ENCODE measurements at places on chromosomes 2 and 18.

GRCh38 chr2:11553661-11554398, 20.0 kb downstream of the GREB1 start:
- no peak for DNase-seq

GRCh38 chr18:44654573-44654972, 26.1 kb upstream of the SETBP1 start:
- DNase-seq, result no peak

GRCh38 chr2:86822668-86823345, 32.1 kb upstream of the CD8A start:
- DNase-seq, result no peak

DNA sequence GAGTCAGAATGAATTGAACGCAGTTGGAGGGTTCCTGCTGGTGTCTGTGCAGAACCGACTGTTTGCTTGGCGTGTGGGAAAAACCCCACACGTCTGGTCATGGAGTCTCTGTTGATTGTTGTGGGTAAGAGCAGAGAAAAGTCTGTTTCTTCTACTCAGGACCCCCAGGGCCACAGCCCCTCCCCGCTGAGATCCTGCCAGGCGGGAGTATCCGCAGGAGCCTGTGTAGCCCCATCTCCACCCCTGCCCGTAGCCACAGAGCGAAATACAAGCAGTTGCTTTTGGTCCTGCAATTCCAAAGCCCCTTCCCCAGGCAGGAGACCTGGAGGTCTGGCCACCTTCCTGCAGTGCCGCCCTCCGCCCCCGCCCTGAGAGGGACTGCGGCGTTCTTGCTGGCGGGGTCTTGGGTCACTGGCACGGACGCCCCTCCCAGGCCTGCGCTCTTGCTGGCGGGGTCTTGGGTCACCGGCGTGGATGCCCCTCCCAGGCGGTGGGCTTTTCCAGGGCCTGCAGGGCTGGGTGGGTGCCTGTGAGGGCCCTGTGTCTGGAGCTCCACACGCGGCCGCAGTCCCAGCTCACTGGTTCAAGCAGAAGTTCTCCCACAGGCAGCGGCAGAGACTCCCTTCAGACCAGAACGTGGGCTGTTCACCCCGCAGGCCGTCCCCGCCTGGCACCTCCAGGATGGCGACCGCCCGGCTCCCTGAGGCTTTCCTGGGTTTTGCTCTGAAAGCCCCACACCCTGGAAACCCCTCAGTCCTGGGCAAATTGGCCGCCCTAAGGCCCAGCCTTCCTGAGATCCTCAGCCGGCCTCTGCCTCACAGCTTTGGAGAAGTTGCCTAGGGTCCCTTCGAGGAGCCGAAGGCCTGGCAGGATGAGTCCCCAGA, 76.0 kb upstream of the CTDP1 start:
- no peak for DNase-seq

GRCh38 chr18:28015671-28016070, 161.3 kb downstream of the CDH2 start:
- DNase-seq, result no peak

DNA sequence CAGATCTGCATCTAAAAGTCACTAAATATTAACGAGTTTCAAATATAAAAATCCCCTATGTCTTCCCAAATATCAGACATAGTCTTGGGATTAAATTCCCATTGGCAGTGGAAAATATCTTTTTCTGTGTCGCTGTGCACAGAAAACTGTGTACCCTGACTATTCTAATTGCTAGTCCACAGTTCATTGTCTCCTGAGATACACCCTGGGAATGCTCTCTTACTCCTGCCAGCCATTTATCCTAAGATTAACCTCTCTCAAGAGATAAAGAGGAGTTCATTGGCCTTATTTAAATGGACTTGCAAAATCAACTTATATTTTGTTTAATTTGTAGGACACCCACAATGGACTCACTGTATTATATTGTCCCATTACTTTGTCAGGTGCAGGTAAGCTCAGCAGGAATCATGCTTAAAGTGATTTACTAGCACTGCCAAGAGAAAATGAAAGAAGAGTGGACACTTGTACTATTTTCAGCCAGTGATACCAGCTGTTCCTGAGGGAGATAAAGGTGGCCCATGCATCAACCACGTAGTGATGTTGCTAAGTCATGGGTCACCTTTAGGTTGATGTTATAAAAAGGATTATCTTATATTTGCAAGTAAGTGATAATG, 553.8 kb downstream of the PIK3C3 start:
- no peak for DNase-seq

DNA sequence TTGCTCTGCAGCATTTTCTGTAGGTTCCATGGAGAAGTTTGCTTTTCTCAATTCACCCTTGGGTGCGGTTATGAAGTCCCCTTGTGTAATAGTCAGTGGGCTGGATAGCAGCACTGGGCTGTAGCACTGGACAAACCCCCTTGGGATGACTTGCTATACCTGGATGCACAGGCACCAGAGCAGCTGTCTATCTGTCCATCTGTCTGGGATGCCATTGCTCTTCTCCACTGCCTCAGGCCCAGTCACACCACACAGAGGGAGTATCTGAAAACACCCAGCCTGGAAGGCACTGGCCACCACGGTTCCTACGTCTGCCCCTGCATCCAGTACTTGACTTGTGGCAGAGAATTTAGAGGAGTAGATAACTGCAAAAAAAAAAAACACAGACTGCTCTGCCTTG, 254.5 kb downstream of the TFCP2L1 start:
- DNase-seq, result no peak
